ENCODE measurements at places on chromosomes 12 and 14. TPM values are rescaled to one million over a fixed set of nuclear protein-coding genes. Genes with fewer than 3 reads are reported as not detected.

DNA sequence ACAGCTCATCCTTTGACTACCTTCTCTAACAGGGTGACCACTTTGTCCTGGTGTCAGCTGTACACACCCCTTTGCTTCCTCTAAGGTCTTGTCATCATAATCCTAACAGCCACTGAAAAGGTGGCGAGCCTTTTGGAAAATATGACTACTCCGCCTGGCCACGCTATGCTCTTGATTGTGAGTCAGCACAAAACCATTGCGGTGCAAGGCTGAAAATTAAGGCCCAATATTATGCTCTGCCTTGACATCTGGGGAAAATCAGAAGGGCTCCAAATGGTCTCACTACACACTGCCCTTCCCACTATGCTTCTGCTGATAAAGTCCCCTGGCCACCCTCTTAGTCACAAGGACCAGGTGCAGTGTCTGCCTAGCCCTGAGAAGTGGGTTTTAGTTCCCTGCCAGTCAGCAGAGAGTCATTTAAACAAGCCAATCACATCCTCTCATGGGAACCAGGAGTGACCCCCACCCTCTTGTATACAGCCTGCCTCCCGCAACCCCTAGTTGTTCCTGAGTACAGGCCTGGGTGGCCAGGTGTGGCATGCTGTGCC, 34.3 kb downstream of the FGD6 start:
- no peaks in the 10 kb centered on the region for H3K36me3 ChIP-seq
- H3K27ac ChIP-seq: no peak overlapping the region
- no peaks in the 10 kb centered on the region for H3K4me1 ChIP-seq
- DNase-seq: no peak

GRCh38 chr14:35088514-35088913, 33.3 kb downstream of the PPP2R3C start:
- DNase-seq: no peak
- H3K4me3 ChIP-seq: no peak overlapping the region
- no peaks in the 10 kb centered on the region for H3K4me1 ChIP-seq
- H3K27ac ChIP-seq: no peak overlapping the region
- H3K27me3 ChIP-seq: no peaks in the 10 kb centered on the region
- H3K36me3 ChIP-seq: peaks cover 48% of the 10 kb centered on the region

DNA sequence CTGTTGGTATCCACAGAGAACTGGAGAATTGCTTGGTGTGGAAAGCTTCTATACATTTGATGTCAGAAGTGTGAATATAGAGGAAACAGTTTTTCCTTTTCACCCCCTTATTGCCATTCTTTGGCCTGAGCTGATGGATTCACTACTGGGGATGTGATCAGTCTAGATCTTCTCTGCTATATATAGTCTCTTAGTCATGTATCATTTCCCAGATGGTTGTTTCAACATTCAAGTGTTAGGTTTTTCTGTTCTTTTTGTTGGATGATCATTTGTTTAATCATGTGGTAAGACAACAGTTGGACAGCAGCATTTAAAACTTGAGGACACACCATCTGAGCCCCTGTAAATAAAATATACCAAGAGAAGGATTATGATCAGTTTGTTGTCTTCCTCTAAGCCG, 29.6 kb downstream of the TMX1 start:
- peaks cover 7% of the 10 kb centered on the region for H3K36me3 ChIP-seq
- H3K27ac ChIP-seq: no peak overlapping the region
- no peaks in the 10 kb centered on the region for H3K27me3 ChIP-seq
- H3K4me1 ChIP-seq: no peaks in the 10 kb centered on the region
- no peak overlapping the region for H3K4me3 ChIP-seq
- no peak for DNase-seq

The RIMBP2 gene
- total RNA-seq: not detected
